NCI-H1105 (cell line): ENCODE measurements at places on chromosomes 4 and X.

DNA sequence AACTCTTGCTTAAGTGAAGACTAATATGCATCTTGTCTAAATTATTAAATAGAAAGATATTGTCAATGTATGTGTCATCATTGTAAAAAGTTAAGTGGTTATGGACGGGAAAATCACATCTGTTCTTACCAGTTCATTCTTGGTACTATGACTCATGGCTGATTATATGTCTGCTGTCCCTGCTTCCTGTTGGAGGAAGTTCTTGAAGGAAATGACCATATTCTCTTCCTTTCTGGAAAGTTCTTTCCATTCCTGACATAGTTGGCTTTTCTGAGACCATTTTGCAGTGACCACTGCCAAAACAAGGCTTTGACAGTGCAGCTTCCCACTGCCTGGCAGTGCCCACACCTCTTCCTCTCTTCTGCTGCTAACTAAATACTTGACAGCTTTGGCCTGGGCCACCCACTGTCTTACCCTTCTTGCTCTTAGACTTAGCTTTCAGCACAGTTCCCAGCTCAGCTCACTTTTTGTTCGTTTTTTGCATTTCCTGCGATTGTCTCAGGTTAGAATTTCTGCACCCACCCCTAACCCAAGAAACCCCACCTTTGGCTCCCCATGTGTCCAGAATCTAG lies 13.2 kb upstream of the CLDN24 start:
- no peak for DNase-seq

DNA sequence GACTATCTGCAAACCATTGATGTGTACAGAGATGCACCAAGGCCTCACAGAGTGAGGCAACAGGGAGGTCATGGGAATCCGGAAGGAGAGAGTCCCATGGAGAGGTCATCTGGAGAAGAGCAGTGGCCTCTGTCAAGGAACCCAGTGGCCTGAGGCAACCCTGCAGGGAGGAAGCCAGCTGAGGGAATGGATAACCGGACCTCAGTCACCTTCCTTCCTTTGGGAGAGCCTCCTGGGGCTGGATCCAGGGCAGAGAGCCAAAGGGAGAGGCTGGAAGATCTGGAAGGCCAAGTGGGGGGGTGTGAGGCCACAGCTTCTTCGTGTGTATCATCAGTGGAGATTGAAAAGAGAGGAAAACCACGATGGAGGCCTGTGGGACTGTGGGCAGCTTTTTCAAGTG lies 24.3 kb upstream of the CD38 start:
- DNase-seq, result no peak

GRCh38 chrX:110389570-110389969 lies 30.9 kb downstream of the RTL9 start:
- DNase-seq, result no peak

GRCh38 chr4:146255874-146256273 lies 41.5 kb downstream of the REELD1 start:
- DNase-seq, result no peak

DNA sequence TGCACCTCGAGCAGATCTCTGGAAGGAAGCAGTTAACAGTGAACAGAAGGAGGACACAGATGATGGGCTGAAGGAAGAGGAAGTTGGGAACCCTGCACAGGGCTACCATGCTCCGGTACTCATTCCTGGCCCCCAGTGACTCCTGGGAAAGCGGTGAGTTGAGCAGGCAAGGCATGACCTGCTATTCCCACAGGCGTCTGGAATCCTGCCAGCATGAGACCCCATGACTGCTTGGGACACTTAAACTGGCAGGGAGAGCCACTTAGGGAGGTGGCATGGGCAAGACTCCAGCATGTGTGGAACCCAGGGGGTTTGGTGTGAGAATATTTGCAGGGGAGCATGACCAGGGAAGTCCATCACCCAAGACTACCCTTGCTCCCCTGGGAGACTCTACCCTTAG lies 1056.4 kb upstream of the POU3F4 start:
- no peak for DNase-seq

DNA sequence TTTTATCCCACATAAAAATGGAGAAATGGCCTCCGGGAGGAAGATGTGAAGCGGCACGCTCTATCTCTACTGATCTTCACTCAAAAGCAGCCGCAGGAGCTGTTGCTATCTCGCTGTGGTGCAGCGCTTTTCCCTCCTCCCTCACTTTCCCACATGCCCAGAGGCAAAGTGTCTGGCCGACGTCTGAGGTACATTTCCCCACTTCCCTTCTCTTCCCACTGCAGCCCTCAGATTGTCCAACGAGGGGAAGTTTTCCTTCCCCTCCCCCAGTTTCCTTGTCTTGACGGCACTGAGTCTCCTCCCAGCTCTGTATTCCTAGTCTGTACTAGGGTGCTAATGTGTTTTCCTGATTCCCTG lies 660 bp upstream of the COL25A1 start:
- DNase-seq, result no peak

DNA sequence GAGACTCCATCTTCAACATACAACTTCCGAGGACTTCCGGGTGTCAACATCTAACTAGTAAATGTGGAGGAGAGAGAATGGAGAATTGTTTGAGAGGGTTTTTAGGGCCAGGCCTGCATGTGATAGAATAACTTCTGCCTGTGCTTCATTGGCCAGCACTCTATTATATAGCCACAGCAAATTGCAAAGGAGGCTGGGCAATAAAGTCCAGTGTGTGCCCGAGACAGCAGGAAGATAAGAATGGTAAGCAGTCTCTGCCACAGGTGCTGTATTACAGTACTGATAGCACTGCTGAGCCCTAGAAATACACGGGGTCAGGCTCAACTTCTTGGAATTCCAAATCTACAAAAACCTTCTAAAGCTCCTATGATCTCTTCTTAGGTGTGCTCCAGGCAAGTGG lies 20.8 kb upstream of the LIMCH1 start:
- DNase-seq, result no peak

DNA sequence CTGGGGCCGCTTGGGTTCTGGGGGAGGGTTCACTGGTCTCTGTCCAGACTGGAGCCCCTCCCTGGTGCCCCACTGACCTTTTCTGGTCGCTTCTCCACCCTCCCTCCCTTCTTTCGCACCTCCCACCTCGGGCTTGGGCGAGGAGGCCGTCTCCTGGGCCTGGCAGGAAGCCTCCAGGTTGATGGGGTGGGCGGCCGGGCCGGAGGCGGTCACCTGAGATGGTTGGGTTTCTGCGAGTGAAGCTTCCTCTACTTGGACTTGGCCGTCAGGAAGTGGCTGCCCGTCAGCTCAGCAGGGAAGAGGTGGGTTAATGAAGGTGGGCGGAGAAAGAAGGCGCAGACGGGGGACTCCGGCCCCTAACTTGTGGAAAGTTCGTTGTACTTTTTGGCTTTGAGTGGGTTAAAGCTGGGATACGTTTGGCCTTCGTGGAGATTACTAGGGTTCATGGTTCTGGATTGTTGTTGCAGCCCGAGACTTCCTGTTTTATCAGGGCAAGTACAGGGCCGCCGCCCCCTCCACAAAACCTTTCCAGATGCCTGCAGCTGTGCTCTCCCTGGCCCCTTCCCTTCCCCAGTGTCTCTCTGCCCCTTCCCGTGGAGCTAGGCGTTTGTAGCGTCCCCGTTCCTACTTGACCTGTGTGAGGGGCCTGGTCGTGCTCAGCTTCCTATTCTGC lies 1.2 kb downstream of the AKAP17A start:
- no peak for DNase-seq

DNA sequence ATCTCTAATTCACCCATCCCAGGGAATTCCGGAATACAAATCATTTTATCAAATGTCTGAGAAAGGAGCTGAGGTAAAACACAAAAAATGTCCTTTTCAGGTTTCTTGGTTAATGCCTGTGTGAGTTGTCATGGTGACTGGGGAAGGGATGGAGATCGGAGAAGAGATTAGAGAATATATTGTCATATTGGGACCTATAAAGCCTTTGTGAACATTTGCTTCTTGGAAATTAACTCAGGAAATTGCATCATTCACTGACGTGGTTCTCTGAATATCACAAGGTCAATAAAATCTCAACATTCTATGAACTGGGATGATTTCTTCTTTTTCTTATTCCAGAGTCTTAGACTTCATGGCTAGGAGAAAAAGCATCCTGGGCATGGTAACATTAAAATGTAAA lies 174.8 kb upstream of the GLRA2 start:
- DNase-seq, result no peak

GRCh38 chr4:183906739-183907651 lies 1.9 kb downstream of the STOX2 start:
- no peak for DNase-seq

DNA sequence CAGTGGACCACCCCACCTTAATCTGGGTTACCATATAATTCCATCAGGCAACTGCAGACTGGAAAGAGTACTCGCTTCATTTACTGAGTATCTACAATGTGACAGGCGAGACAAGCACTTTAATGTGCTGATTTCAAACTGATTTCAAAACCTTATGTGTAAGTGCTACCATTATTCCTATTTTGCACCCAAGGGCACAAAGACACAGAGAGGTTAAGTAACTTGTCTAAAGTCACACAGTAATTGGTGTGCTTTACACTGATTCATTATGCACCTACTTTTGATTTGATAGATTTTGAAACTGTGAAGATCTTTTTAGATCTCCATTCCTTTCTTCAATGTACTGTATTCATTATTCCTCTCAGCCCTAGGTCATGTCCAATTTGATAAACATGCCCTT lies 192.4 kb downstream of the MGST2 start:
- no peak for DNase-seq

DNA sequence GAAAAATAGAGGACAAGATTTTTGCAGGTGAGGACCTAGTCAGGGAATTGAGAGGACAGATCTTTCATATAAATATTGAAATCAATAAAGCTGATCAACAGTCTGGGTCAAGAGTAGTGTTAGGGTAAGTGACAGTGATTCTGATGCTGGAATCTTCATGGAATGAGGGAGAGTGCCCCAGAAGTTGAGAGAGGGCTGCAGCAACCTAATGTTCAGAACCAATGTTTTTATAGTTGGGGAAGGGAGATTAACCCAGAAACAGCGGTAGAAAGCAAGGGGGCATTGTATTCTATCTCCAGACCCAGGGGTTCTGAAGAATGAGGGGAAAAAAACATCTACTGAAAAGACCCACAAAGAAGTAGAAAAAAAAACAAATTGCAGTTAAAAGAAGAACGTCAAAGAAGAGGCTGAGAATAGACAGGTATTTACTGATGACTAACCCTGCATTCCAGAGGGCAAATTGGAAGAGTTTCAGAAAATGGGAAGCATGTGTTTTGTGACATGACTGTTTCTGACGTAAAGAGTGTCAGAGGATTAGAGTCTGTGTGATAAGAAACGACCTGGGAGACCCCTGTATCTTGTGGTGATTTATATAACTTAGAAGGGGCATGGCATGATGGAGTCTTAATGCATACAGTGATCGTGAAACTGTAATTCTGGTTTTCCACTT lies 819.6 kb upstream of the EPHA5 start:
- DNase-seq, result no peak

GRCh38 chrX:131068945-131069719 lies 11.0 kb downstream of the ARHGAP36 start:
- DNase-seq, result peak; percentile 19

DNA sequence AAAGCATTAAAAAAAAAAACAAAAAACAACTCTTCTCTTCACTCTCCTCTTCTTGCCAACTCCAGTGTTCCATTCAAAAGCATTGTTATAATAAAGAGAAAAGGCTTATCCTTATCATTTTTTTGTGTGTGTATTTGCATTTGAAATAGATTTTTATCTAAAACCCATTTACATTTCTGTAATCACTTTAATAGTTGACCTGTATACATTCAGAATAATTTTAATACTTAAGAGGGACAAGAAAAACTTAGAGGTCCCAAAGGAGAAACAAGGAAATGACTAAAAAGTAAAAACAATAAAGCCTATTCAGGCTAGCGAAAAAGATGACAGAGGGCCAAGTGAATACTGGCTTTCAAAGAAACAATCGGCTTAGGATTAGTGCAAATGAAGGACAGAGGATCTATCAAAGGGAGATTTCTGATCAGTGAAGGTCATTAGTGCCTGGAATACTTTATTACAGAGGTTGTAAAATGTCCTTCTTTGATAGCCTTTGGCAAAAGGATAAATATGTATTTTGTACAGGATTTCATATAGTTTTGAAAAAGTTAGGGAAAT lies 808.3 kb downstream of the RPA4 start:
- no peak for DNase-seq

DNA sequence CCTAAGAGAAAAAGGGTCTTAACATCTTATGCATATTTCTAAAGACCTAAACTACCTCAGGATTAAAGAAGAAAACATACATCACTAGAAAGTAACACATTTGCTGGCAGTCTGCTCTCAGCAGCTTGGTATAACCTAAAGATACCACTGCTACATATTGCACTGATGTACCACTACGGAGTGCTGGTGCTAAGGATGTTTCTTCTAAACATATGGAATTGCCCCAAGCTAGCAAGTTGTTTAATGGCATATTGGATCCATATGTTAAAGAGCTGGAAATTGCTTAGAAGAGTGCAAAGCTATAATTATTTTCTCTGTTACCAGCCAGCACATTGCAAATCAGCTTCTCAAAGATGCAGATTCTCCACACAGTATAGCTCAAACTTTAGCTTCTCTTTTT lies 436.5 kb upstream of the GALNTL6 start:
- DNase-seq, result no peak

- no peak for DNase-seq
Measured at GRCh38 chr4:123127875-123128274, 205.5 kb upstream of the NUDT6 start.

GRCh38 chr4:120723105-120723504 lies 199.4 kb downstream of the PRDM5 start:
- no peak for DNase-seq

DNA sequence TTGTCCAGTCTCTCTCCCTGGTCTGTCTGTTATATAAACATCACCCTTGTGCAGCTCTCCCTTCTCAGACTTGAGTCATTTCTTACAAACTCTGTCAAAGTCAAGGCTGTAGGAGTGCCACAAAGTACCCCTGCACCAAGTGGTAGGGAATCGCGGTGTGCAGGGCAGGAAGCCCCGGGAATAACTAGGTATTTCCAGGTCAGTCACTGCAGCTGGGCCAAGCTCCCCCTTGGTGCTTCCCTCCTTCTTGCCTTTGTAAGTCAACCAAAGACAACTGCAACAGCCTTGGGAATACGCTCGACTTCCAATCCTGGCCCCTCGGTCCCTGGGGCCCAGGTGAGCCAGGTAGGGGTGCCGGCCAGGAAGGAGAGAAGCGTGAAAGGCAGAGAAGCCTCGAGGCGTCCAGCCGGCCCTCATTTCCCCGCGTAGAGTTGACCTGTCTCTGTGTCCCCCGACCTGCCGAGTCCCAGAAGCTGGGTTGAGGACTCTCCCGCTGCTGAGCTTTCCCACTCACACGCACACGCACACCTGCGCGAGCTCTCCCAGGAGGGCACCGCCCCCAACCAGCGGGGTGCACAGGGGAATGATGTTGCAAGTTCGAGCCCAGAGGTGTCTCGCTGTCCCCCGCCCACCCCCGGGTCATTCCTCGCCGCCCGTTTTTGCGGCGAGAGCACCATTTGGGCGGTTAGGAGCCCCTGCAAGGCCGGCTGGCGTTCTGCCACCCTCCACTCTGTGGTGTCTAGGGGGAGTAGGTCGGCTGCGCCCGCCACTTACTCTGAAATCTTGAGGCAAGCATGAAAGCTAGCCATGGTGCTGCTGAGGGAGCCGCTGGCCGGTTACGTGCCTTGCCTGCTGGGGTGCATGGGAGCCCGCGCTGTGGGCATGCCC lies 22.8 kb upstream of the KIAA1210 start:
- no peak for DNase-seq
